ENCODE measurements at places on chromosomes 12 and 14. TPM values are rescaled to one million over a fixed set of nuclear protein-coding genes. Genes with fewer than 3 reads are reported as not detected.

- DNase-seq: no peak
Measured at GRCh38 chr12:61870658-61871484, 389.3 kb upstream of the USP15 start.

The SLC7A8 gene
- total RNA-seq: 0.90 TPM

DNA sequence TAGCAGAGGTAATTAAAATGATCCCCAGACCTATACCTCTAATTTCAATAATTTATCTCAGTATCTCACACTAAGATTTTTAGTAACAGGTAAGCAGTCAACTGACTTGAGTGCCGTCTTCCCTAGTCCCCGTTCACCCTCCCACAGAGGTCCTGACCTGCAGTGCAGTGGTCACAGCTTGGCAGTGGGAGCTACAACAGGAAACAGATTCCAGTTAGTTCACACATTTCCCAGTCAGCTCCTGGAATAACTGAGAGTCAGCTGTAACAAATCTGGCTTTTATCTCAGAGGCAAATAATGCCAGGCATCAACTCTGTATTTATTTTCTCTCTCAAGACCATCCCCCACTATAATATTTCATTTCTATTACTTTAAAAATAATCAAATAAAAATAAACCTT, 308.2 kb downstream of the ATP23 start:
- no peak for DNase-seq

The ALX1 gene
- total RNA-seq: 0.23 TPM

DNA sequence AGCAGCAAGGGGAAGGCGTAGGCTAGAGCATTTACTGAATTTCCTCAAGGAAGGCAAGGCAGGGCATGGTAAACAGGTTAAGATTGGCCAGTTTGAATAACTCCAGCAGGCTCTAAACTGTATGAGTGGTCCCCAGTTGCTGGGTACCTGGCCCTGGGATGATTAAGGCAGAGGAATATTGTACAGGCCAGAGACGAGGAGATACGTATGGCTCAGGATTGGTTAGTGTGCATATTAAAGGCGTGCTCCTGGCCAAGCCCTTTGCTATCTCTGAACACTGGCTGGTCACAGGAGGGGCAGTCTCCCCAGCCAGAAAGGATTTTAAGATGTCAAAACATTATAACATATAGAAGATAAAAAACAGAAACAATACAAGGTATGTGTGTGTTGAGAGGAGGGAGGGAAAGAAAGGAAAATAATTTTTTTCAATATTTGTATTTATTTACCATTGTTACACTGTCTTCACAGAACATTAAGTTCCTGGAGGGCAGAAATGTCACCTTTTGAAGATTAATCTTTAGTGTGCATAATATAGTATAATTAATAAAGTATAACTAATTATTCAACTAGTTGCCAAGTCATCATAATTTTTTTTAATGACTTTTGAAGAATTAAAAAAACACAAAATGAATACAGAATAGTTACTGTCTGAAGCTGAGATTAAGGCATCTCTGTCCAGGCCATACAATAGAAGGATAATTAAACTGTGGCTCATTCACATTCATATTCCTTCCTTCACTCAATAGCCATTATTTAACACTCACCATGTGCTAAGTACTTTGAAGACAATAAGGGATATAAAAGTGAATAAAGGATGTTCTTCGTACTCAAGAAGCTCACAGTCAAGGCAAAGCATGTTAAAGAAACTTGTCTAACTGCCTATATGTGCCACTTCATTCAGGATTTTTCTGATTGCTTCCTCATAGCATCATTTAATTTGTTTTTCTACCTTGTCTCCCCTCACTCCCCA, 41.9 kb downstream of the DCP1B start:
- DNase-seq: no peak

The CLEC9A gene
- not detected for total RNA-seq

The GLIPR1L2 gene
- 0.72 TPM for total RNA-seq

The B4GALNT1 gene
- 48.6 TPM for total RNA-seq

- no peak for DNase-seq
Measured at GRCh38 chr12:79769860-79770485, 79.2 kb upstream of the PAWR start.

DNA sequence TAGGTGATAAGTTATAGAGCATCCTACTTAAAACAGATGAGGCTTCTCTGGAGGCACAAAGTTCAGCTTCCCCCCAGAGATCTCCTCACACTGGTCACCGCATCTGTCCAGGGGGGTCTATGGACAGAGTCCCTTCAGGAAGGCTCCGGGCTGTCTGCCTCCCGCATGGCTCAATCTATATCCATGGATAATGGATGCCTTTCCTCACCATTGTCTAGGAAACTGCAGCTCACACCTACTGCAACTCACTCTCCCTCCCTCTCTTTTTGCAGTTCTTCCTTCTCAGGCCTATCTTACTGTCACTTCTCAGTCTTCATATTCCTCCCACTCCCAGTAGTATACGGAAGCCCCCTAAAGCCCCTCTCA, 100.6 kb upstream of the BCL2L14 start:
- DNase-seq: no peak

The ABHD12B gene
- total RNA-seq: not detected

DNA sequence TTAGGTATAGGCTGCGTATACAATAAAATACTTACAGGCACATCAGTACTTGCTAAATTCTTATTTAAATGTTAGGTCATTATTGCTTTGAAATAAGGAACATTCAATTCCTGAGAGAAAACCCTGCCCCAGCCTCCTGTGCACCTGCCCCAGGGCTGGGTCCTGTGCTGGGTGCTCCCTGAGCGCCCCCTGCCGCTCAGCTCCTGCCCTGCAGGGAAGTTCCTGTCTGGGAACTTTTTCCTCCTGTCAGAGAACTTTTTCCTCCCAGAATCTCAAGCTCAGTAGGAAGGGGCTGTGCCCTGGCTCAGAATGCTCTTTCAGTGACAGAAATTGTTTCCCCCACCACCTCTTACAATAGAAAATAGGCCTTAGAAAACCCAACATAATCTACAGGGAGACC, 751.1 kb downstream of the TMEM121 start:
- DNase-seq: peak; percentile 27

DNA sequence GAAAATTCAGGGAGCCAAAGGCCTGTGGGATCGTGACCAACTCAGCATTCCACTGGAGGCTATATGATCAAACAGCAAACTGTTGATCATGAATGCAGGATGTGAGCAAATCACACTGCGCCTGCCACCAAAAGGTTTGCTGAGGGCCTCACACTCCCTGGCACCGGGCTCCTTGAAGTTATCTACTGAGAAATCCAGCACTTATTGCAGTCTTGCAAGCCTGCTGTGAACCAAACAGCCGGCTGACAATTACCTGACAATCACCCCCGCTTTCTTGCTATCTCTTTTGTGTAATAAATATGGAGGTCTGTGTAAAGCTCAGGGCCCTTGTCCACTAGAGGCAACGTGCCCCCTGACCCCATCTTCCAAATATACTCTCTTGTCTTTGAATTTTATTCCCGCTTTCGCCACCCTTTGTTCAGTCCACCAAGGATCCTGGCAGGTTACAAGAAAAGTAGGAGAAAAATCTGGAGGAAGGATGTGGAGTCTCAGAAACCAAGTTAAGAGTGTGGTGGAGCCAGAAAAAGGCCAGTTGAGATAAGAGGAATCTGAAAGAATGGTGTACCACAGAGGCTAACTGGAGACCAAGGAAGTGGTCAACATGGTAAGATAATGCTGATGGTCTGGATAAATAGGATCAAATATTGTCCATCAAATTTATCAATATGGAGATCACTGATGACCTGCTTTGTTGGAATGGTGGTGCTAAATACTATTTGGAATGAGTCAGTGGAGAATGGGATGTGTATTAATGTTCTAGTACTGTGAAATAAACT, 229.2 kb downstream of the ALX1 start:
- DNase-seq: no peak

The BDKRB1 gene
- total RNA-seq: not detected

DNA sequence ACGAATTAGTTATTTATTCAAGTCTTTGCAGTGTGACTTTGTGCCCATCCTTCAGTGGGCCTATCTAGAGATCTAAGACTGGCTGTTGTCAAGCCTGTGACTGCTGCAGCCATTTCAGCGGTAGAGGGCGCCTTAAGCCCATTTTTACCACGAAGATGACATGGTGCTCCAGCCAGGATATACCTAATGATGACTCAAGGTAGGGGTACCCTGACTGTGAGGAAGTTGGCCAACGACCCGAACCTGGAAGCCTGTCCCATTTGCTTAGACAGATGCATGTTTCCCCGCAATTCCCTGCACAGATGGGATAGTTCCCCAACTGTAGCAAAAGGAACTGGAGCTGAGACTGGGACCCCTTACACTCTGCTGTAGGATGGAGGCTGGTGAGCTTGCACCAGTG, 41.3 kb downstream of the RAB3IP start:
- DNase-seq: no peak

GRCh38 chr12:103814436-103814835, 26.6 kb downstream of the NT5DC3 start:
- DNase-seq: no peak

- no peak for DNase-seq
Measured at GRCh38 chr12:4991373-4991772, 52.3 kb upstream of the KCNA5 start.

- no peak for DNase-seq
Measured at GRCh38 chr12:114799574-114800487, 115.9 kb upstream of the TBX3 start.

The USP44 gene
- 0.10 TPM for total RNA-seq

DNA sequence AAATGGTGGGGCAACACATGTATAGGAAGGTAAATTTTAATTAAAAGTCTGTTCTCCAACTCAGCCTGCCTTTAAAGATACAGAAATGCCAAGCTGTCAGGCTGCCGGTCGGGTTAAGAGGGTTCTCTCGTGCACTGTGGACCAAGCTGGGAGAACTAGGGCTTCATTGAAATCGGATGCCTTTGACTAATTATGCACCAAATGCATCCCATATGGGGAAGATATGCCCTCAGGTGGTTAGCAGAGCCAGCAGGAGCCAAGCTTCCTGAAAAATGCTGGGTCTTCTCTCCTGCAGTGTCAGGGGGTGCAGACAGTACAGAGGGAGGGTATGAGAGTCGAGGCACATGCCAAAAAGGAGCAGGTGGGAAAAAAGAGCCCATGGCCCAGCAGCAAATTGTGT, 236.1 kb downstream of the CACNA1C start:
- DNase-seq: no peak

DNA sequence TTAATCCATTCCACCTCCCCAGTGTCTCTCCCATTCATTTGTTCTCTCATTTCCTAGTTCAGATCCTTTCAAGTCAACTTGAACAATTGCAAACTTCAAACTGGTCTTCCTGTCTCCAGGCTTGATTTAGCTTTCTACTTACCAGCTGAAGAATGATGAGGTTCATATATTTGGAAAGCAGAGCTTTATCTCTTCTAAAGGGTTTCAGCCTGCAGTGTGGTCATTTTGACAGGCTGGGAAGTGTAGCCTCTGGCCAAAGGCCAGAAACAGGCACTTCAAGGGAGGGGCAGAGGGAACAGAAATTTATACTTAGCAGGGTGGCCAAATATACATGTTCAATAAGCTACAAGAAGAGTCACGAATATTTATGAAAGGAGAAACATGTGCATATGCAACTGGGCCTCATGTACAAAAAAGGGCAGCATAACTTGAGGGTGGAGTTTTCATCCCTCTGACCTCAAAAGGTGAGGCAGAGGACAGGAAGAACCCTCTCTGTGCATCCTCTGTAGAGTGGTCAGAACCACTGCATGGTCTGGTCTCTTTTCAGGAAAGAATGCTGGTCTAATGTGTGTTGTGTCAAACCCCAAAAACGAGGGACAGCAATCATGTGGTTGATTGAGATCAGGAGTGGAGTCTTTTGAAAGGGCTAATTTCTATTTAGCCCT, 34.0 kb upstream of the HECTD1 start:
- DNase-seq: no peak

The AP5M1 gene
- 20.0 TPM for total RNA-seq

The PDE3A gene
- 0.03 TPM for total RNA-seq

DNA sequence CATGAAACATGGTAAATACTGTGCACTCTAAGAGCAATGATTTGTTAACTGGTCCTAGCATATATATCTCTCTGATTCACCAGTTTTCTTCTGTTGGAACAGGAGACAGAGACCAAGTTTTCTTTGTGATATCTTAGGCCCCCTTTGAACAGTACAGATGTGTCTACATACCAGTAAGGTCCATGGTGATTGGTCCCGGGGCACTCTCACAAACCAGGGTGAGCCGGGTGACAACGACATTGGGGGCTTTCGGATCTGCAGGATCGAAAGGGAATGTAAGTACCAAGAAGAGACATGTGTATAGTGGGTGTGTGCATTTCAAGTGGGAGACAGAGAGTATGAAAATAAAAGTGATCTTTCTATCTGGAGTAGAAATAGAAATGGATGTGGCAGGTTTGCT, 11.3 kb upstream of the ERP27 start:
- DNase-seq: no peak

The ATG101 gene
- 64.9 TPM for total RNA-seq

GRCh38 chr12:135138-135537, 68.6 kb downstream of the IQSEC3 start:
- no peak for DNase-seq

The SLC6A12 gene
- total RNA-seq: 1.0 TPM

The INHBC gene
- total RNA-seq: not detected

DNA sequence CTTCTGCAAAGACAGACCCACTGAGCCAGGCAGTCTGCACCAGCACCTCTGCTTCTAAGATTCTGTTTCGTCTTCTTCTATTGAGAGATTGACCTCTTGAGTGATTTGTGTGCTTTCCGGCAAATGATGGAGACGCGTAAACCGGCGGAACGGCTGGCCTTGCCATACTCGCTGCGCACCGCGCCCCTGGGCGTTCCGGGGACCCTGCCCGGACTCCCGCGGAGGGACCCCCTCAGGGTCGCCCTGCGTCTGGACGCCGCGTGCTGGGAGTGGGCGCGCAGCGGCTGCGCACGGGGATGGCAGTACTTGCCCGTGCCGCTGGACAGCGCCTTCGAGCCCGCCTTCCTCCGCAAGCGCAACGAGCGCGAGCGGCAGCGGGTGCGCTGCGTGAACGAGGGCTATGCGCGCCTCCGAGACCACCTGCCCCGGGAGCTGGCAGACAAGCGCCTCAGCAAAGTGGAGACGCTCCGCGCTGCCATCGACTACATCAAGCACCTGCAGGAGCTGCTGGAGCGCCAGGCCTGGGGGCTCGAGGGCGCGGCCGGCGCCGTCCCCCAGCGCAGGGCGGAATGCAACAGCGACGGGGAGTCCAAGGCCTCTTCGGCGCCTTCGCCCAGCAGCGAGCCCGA, 703 bp downstream of the ASCL4 start:
- no peak for DNase-seq

DNA sequence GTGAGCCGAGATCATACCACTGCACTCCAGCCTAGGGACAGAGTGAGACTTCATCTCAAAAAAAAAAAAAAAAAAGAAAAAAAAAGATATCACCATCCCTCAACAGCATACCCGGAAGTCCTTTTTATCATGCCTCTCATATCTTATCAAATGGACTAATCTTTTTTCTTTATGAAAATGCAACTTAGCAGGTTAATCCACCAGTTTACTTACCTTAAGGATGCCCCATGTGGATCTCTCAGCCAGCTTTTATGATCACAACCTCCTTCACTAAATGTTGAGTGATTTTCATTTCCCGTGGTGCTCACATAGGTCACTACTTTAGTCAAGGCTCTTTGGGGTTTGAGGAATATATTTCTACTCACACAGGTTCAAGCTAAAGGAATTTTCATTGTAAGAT, 248.8 kb upstream of the TBX3 start:
- DNase-seq: no peak

The DIO2 gene
- 0.05 TPM for total RNA-seq
